Right ventricle myocardium inferior (tissue), 1 donor: ENCODE measurements at places on chromosomes 4 and X. TPM values are rescaled to one million over a fixed set of nuclear protein-coding genes. Genes with fewer than 3 reads are reported as not detected.
A peak's percentile ranks its signal among the peaks of the same experiment; 100 is the strongest.

- DNase-seq: no peak
These were observed 21.6 kb downstream of the SCD5 start for GRCh38 chr4:82776925-82777542.

- no peak for DNase-seq
These were observed 110.2 kb upstream of the C1GALT1C1 start for GRCh38 chrX:120740072-120740471.

DNA sequence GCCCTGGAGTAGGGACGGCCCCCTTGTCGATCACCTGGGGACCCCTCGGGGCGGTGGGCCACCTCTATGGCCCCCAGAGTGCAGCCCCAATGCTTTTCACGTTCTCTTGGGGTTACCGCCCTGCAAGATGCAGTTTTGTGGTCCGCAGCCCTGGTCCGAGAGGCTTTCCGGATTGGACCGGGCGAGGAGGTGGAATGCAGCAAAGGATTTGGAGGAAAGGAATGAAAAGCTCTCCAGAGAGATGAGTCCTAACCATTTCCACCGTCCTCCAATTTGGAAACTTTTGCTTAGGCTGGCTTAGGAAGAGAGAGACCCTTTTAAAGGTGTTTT is 601 bp downstream of the SLC25A43 start:
- DNase-seq: no peak

DNA sequence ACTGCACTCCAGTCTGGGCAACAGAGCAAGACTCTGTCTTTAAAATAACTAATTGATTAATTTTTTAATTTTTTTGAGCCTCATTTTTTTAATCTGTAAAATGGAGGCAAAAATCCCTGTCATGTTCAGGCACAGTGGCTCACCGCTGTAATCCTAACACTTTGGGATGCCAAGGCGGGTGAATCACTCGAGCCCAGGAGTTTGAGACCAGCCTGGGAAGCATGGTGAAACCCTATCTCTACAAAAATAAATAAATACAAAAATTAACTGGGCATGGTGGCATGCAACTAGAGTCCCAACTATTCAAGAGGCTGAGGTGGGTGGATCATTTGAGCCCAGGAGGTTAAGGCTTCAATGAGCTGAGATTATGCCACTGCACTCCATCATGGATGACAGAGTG is 15.4 kb downstream of the AMTN start:
- DNase-seq: no peak

DNA sequence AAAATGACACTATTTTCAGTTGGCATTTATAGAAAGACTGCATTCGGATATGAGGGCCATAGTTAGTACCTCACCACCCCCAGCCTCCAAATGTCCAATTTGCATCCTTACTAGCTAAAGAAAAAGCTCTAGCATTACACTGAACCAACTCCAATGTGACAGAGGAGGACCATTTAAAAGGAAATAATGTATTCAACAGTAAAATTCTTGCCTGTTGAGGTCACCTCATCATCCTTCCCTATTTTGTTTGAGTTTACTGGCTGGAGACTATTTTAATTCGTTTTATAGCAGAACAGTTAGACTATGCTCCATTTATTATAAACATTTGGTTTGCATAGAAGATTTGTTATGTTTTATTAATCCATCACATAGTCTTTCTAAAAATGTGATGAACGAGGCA is 88.2 kb upstream of the PPARGC1A start:
- no peak for DNase-seq

GRCh38 chr4:73006286-73006990 is 63.1 kb downstream of the COX18 start:
- no peak for DNase-seq

GRCh38 chr4:56215141-56215783 is 172.0 kb downstream of the AASDH start:
- DNase-seq: no peak

DNA sequence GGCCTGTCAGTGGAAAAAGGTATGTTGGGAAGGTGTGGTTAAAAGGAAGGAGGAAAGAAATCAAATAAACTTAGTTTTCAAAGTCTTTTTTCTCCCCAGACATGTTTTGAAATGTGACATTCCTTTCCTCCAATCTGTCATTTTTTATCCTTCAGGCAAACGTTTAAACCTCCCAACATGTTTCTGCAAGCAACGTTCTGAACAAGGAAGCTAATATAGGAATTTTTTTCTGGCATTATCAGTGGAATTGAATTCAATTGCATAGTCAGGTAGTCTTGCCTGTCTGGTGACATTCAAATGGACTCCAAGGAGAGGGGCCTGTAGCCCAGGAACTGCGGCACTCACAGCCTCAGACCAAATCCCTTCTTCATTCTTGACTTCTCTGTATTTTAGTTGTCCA is 30.0 kb upstream of the RASSF6 start:
- DNase-seq: no peak

DNA sequence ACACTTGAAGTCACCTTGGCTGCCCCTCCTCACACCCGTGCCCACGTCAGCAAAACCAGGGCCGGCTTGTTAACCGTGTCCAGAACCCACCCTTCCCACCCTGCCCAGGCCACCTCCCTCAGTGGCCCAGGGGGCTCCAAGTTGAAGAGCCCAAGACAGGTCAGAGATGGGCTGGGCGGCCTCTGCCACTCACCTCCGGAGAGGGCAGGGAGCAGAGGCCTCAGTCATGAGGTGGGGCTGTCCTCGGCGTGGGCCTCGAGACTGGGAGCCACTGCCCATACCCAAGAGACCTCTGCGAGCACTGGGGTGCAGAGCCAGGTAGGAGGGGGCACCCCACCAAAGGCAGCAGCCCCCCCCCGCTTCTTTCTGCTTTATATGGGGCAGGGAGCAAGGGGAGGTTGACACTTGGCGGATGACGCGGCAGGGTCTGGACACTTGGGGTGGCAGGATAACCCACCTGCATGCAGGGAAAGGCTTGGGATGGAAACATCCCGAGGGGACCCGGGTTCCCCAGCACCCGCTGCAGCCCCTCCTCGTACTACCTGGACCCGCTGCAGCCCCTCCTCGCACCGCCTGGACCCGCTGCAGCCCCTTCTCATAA is 38.0 kb upstream of the SPON2 start:
- peak; percentile 65 for DNase-seq

Gene LGI2
- total RNA-seq: 3.6 TPM

Gene COL4A5
- total RNA-seq: 6.1 TPM

Gene DCAF12L2
- total RNA-seq: 0.11 TPM

DNA sequence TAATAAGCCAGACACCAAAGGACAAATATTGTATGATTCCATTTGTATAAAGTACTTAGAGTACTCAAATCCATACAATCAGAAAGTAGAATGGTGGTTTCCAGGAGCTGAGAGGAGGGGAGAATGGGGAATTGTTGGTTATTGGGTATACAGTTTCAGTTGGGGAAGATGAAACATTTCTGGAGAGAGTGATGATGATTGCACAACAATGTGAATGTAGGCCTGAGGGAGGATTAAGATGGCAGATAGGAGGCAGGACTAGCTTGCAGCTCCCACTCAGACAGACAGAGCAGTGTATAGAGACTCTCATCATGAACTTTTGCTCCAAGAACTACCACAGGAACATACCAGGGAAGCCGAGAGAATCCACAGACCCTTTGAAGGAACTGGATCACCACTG is 75.7 kb upstream of the PAK3 start:
- DNase-seq: no peak

DNA sequence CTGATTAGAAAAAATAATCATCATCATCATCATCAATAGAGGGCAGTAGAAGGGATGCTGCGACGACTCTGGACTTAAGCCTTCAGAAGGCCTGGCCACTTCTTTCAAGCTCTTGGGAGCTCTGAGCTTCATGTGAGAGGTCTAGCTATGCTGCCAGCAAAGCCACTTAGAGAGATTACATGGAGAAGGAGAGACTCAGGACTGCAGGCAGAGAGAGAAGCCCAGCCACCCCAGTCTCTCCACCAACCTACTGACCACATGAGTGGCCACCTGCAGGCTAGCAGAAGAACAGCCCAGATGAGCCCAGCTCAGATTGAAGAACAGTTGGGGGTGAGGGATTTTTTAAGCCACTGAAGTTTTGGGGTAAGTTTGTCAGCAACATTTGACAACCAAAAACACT is 17.1 kb upstream of the TMEM150C start:
- no peak for DNase-seq

GRCh38 chrX:77962068-77962902 is 7.2 kb downstream of the PGAM4 start:
- no peak for DNase-seq

GRCh38 chrX:34197946-34198345 is 65.8 kb upstream of the FAM47A start:
- DNase-seq: no peak

DNA sequence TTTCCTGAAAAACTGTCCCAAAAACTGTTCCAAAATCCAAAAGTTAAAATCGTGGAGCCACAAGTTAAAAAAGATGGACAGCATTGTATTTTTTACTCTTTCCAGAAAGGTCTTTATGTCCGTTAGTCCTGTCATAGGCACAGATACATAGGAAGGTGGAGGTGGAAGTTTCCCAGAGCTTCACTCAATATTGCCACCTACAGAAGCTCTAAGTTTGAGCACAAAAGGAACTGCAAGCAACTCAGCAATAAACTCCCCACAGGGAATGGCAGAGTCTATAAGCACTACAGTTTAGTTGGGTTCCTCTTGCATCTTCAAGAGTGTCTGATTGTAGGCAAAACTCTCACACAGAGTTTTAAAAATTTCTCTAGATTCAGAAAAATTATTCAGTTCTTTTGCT is 22.0 kb upstream of the UGT2B4 start:
- DNase-seq: no peak

DNA sequence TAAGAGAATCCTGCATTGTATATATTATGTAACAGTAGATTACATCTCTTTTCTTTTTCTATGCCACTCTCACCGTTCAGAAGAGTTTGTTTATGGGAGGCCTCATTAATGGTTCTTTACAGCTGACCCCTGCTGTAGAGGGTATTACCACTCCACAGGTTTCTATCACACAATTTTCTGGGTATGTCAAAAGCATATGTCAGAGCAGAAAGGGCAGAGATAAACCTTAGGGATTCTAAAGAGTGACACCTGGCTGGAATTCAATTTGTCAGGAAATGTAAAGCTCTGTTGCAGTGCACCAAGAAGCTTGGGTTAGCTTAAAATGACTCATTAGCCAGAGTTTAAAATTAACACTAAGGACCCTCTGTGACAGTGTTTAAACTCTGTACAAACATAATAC is 658.7 kb downstream of the PCDH18 start:
- DNase-seq: no peak
